ENCODE measurements at places on chromosomes 3 and 15.

DNA sequence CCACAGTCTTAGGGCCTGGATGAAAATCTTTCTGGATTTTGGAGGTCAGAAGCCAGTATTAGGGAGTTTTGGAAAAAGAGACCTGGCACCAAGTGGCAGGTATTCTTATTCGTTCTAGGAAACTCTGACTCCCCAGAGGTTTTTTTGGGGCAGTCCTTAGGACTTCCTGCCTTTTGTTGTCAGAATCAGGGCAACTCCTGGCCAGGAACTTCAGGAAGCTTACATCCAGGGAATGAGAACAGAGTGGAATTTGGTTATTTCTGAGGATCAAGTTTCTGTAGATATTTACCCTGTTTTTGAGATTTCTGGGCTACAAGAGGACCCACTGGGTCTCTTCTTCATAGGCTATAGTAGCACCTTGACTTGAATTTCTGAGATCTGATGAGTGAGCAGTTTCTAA is 15.5 kb downstream of the SCN10A start:
- DNase-seq, result no peak

GRCh38 chr3:192850451-192850981 is 67.1 kb downstream of the MB21D2 start:
- DNase-seq, result no peak

- no peak for DNase-seq
Measured at GRCh38 chr3:170490828-170491560, 72.3 kb downstream of the CLDN11 start.

DNA sequence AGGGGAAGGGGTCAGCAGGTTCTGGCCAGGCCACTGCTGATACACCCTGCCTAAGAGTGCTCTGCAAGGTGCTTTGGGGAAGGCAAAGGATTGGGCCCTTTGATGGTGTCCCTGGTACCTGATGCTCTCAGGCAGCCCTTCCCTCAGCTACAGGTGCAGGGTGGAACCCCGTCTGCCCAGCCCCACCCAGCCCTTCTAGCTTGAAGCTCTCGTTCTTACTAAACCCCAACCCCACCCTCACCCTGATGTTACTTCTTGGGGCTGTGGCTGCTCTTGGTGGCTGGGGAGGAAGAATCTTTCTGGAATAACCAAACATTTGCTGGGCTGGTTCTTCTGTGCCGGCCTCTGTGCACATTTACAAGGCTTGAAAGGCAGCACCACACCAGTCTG is 6.4 kb downstream of the GNAI2 start:
- DNase-seq, result no peak

DNA sequence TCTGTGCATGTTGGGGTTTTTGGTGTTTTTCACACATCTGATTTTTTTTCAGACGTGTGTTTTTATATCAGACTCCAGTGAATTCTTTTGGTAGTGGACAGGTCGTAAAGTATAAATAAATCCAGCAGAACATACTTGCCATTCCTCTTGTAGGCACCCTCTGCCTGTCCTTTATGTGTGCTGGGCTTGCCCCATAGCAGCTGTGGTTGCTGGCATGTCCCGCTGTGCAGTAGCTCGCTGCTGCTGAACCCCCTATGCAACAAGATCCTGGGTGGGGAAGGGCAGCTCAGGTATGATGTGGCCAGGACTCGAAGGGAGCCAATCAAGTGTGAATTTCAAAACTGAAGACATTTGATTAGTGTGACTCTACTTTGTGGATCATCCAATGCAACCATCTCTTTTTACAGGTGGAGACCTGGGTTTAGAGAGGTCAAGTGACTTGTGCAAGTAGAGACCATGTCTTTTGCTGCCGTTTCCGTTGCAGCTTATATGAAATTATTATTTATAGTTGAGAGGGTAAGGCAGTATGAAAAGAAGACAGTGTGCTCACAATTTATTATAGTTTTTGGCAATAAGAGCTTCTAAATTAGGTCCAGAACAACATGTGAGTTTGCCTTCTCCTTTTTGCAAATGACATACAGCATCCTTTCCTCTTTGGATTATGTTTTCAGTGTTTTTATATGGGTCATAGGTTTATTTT is 350.8 kb upstream of the C2CD4B start:
- DNase-seq, result no peak

- DNase-seq, result no peak
Measured at GRCh38 chr3:1805331-1805730, 293.3 kb upstream of the CNTN4 start.

DNA sequence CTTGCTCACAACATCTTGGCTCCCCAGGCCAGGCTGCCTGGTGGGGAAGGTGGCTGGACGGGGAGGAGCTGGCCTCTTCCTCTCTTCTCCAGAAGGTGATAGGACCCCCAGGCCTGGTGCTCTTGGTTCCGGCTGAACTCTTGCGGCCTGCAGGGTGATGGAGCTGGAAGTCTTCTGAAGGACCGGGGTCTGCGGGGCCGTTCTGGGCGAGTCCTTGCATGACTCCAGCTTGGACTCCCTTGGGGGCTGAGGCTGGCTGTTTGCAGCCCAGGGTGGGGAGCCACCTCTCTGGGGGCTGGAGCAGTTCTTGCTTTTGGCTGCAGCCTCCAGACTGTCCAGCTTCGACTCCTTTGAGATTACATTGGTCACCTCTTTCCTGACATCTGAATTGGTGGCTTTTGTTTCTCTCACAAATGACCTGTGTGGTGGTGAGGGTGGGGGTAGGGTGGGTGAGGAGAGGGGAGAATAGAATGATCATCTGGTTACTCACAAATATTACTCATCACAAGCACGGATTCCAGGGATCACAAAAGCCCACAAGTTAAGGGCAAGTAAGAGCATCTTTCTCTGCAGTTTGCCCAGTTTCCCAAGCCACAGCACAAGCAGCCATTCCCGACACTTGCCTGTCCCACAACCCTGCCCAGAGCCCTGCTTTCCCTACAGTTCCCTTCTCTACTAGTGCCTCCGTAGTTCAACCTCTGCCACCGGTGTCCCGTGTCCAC is 149.1 kb upstream of the HACD2 start:
- DNase-seq, result peak; percentile 48

All from fibroblast of pulmonary artery (primary cell).